ENCODE measurements at places on chromosomes 16 and 17.

DNA sequence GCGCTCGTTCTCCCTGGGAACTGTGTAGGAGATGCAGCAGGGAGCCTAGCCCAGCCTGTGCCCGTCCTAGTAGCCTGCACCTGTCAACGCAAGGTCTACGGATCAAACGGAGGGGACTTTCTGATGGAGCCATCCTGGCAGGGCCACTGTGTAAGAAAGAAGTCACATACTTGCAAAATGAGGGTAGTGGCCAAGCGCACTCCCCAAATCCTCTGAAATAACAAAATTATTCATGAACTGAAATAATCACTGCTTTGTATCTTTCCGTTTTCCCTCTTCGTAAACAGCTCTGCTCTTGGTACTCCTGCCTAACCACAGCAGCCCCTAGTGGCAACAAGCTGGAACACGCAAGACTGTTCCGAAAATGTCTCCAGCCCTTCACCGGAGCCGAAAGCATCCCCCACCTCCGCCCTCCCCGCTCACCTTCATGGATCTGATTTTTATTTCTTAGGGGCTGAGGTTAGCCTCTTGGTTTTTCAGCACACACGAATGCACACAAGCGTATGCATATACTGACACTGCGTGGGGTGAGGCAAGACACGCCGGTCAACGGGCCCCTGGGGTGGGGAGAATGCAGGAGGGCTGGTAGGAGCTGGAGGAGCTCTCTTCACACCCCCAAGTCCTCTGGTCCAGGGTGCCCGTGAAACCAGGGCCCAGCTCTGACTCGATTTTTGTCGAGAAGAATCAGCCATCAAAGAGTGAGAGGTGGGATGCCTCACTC is 100.8 kb downstream of the ABCC12 start:
- no peak for DNase-seq

GRCh38 chr17:50684612-50685333 is 22.9 kb downstream of the ANKRD40 start:
- DNase-seq = no peak

DNA sequence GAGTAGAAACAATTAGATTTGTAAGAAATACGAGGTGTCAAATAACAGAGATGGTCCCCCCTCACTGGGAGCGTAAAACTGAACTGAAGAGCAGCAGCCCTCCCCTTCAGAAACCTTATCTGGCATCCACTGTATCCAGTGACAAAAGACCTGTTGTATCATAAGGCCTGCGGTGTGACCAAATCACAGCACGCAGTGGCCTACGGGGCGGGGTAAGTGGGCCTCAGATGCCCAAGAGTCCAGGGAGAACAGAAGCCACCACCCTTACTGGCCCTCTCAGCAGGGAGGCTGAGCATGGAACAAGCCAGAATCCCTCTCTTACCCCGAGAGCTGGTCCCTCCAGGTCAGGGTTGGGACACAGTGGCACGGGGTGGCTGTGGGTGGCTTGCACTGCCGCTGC is 5.5 kb downstream of the JMJD6 start:
- no peak for DNase-seq

DNA sequence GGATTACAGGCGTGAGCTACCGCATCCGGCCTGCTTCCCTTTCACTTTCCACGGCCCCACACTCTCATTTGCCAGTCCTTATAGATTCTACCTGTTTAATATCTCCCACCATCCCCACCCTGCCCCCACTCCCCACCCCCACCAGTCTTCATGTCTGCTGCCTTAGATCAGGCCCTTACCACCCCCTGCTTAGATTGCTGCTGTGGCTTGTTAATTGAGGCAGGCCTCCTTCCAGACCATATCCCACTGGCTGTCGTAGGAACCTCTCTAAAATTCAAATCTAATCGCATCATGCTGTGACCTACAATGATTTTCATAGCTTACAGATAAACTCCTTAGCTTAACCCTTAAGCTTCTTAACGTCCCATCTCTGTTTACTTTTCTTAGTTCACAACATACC is 4.9 kb downstream of the IQCK start:
- no peak for DNase-seq

GRCh38 chr17:42249681-42250446 is 26.3 kb downstream of the STAT5B start:
- DNase-seq = peak; percentile 28

GRCh38 chr16:86854058-86854621 is 275.8 kb downstream of the FOXL1 start:
- no peak for DNase-seq

GRCh38 chr17:70172449-70172848 is 3.1 kb downstream of the KCNJ2 start:
- DNase-seq = no peak

- no peak for DNase-seq
Measured at GRCh38 chr17:67044016-67044772, at the start of gene CACNG1. TSS of gene CACNG1 (plus strand) at chr17:67044554. CDS start at chr17:67044661, 107 bp downstream.

DNA sequence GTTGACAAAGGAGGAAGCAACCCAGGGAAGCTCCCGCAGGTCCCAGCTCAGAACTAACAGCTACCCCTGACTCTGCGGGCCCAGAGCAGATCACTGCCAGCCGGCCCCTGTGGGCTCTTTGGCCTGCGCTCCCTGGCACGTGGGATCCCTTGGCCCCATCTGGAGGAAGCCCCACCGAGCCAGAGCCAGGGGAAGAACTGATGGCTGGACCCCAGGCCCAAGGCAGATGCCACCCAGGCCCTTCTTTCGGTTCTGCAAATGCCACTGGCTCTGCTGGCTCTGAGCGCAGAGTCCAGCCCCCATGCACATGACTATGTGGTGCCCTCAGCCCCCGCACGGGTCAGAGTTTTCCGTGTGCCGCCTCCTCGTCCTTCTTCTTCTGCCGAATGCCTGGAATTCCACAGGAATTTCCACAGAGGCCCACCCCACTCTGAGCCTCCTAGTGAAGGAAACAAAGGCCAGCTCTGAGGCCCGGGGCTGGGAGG is 35.8 kb upstream of the SNN start:
- no peak for DNase-seq

GRCh38 chr17:49388290-49388640 is 26.2 kb upstream of the ZNF652 start:
- peak; percentile 27 for DNase-seq

DNA sequence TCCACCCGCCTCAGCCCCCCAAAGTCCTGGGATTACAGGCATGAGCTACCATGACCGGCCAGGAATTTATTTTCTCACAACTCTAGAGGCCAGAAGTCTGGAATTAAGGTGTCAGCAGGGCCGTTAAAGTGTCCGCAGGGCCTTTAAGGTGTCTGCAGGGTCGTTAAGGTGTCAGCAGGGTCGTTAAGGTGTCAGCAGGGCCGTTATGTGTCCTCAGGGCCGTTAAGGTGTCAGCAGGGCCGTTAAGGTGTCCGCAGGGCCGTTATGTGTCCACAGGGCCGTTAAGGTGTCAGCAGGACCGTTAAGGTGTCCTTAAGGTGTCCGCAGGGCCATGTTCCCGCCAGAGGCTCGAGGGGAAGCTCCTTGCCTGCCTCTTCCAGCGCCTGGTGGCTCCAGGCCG is 125.2 kb downstream of the RAP1GAP2 start:
- no peak for DNase-seq

GRCh38 chr16:50102051-50102746 is 36.4 kb downstream of the HEATR3 start:
- DNase-seq = no peak

DNA sequence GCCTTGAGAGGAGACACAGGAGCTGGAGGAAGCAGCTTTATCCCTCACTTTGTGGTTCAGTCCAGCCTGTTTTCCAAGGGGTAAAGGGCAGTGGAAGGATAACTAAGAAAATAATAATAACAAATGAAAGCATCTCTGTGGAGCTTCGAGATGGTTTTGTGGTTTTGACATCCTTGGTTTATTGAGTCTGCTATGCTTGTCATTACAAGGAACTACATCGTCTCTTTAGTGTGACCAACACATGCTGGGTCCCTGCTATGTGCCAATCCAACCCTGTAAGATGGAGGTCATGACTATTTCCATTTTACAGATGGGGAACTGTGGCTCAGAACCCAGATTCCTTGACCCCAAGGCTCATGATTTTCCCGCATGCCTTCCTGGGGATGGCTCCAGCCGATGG is 124.8 kb downstream of the MRM1 start:
- no peak for DNase-seq

DNA sequence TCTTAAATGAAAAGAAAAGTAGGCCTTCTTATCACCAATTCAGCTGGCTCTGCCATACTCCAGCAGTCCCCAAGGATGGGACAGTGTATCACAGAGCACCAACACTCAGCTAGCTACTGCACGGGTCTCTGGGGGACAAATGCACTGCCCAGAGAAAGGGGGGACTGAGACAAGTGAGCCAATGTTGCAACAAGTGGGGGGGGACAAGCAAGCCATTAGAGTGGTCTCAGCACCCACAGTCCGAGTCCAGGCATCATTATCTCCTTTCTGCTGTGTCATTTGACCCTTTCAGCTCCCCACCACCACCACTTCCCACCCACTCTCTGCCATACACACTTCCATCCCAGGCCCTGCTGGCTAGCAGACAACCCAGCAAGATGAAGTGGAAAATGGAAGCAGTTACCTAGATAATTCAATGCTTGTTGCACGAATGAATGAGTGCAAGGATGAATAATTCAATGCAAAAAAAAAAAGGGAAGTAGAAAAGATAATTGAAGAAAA is 7.0 kb downstream of the TMEM132E start:
- no peak for DNase-seq

- no peak for DNase-seq
Measured at GRCh38 chr17:15469260-15469659, 1.8 kb upstream of the CDRT4 start.

GRCh38 chr17:72614871-72615626 is 477.4 kb downstream of the SLC39A11 start:
- DNase-seq = no peak

GRCh38 chr16:70441406-70441990 is 2.6 kb upstream of the ST3GAL2 start:
- no peak for DNase-seq
